ENCODE measurements at places on chromosomes 1 and 21. TPM values are rescaled to one million over a fixed set of nuclear protein-coding genes. Genes with fewer than 3 reads are reported as not detected.

The LDLRAD1 gene
- total RNA-seq = not detected

The G0S2 gene
- 8.2 TPM for total RNA-seq

The SPATA17 gene
- total RNA-seq = 1.1 TPM

The IVL gene
- total RNA-seq = 19.1 TPM

The MROH7 gene
- total RNA-seq = not detected

The SNRPE gene
- 21.7 TPM for total RNA-seq

The PCAT6 gene
- total RNA-seq = 0.17 TPM

The HCRTR1 gene
- total RNA-seq = not detected

The BATF3 gene
- total RNA-seq = not detected

The LYPLAL1 gene
- total RNA-seq = 34.5 TPM

The LCE1C gene
- 11.1 TPM for total RNA-seq

The KRTAP19-1 gene
- total RNA-seq = not detected

The SERPINC1 gene
- 0.17 TPM for total RNA-seq

The NTMT2 gene
- total RNA-seq = not detected

The S100B gene
- 1.2 TPM for total RNA-seq

The NEK2 gene
- 14.9 TPM for total RNA-seq

The RPL22 gene
- 69.7 TPM for total RNA-seq

The IL23R gene
- total RNA-seq = not detected

The TFF2 gene
- total RNA-seq = not detected

The CLCA4 gene
- 2.8 TPM for total RNA-seq

The PLD5 gene
- 6.5 TPM for total RNA-seq

The C1orf122 gene
- 13.0 TPM for total RNA-seq

The DEPDC1 gene
- total RNA-seq = 0.67 TPM
